Cerebellar nuclear complex (tissue), 1 donor: ENCODE measurements at places on chromosomes 1 and 21.

DNA sequence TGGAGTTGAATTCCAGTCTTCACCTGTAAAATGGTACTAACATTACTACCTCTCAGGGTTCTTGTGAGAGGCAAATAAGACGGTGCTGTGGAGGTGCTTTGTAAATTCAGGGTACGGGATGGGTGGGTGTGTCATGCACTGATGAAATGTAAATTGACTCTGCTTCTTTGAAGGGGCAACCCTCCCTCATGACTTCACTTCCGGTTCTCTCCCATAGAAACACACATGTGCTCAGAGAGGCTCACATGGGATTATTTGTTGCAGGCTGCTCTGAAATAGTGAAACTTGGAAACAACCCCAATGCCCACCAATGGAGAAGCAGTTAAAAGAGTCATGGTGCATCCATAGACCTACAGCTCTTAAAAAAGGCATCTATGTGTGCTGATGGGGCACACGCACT, 44.9 kb upstream of the SCMH1 start:
- DNase-seq, result no peak

GRCh38 chr1:59972216-59972927, 45.8 kb upstream of the CYP2J2 start:
- no peak for DNase-seq

DNA sequence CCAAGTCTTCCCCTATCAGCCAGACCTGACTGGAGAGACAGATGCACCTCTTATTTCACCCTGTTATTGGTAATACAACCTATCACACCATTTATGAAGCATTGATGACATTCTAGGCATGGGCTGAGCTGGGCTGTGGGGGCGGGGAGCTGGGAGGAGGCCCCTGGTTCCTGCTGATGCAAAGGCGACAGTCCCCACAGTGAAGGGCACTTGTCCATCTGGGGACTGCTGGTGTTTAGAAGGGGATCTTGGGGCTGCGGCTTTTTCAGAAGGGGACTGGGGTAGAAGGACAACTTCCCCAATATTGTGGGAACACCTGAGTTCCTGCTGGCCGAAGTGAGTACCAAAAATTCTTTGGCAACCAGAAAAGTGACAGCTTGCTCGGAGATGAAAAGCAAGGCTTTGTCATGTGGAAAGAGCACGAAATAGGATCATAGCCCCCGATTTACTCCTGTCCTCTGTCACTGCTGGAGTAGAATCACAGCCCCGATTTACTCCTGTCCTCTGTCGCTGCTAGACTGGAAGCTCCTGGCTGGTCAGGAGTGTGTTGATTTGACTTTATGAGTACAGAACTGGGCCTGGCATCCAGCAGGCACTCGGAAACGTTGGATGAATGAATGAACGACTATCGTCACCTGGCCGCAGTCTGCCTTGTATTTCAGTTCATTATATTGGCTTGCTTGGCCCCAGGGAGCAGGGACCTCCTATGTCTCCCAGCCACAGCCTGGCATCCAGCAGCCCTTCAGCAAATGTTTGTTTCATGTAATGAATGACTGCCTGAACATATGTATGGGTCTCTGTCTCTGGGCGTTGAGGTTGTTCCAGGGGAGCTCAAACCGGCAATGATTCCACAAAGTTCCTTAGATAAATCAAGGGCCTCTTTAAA, 16.5 kb upstream of the ETV3L start:
- DNase-seq, result no peak

DNA sequence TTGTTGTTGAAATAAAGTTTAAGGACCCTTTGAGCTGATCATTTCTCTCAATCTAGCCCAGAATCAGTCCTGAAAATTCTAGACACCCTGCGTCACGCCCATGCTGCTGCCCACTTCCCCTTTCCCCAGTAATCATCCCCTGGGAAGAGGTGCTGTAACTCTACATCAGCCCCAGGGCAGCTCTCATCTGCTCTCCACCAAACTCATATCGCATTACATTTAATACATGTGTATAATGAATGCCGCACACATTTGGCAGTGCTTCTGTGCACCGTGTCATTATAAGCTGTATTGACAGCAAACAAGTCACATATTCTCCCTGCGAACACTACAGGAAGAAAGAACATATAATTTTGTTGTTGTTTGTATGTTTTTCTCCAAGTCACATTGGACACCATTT, 539.7 kb upstream of the DAB1 start:
- no peak for DNase-seq

- DNase-seq, result no peak
Observed at GRCh38 chr1:32881291-32881690, 5.0 kb upstream of the HPCA start.

DNA sequence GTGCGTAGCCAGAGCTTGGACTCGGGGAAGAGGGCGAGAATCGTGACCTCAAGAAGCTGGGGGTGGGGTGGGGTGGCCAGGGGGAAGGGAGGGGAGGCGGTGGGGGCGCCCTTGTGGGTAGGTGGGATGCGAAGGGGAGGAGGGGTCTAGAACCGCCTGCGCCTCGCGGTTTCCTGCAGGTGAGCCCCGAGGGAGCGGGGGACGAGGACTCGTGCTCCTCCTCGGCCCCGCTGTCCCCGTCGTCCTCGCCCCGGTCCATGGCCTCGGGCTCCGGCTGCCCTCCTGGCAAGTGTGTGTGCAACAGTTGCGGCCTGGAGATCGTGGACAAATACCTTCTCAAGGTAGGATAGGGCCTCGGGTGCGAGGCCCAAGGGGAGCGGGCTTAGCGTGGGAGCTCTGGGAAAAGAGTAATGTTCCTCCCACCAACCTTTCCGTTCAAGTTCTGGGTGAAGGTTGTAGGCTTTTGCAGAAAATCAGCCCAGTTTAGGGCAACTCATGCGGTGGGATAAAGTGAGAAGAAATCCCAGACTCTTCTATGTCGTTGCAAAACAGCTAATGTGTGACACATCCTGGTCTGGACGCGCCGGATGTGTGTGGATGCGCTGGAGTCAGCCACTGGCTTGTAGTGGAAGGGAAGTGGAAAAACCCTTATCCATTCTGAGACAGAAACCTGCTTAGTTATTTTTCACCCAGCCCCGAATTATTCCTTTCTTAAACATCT, 2.9 kb downstream of the LHX8 start:
- no peak for DNase-seq

DNA sequence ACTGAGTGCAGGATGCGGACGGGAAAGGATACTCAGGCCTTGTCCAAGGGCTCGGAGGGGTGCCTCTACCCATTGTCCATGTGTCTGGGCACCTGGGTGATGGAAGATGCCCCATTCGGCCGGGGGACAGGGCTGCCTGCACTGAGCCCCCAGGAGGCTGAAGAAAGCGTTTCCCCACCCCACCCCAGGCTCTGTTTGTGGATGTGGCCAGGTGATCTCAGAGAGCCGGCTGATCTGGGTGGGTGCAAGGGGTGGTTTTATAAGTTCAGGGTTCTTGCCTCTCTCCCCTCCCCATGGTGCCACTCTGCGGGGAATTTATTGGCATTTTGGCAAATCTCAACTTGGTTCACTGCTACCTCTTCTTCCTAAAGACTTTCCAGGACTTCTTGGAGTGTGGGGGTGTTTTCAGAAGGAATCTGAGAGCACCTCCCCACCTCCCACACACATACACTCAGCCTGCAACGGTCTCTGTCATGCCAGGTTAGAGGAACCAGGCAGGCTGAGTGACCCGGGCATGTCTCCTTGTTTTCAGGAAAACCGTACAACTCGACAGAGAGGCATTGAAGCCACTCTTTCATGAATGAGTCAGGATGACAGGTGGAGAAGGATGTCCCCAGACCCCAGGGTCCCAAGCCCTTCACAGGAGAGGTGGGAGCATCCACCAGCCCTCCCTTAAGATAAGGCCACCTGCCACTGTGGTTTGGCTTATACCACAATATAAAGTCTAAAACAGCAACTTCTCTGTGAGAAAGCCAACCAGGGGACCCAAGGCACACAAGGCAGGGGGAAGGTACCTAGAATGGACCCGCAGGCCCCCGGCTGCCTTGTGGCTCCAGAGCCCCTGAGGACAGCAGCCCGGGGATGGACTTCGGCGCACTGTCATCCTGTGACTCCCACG, 174.9 kb downstream of the ETS2 start:
- no peak for DNase-seq

GRCh38 chr1:175419684-175420517, 227.3 kb upstream of the KIAA0040 start:
- no peak for DNase-seq

GRCh38 chr1:62450301-62450700, 13.5 kb downstream of the USP1 start:
- DNase-seq, result no peak

DNA sequence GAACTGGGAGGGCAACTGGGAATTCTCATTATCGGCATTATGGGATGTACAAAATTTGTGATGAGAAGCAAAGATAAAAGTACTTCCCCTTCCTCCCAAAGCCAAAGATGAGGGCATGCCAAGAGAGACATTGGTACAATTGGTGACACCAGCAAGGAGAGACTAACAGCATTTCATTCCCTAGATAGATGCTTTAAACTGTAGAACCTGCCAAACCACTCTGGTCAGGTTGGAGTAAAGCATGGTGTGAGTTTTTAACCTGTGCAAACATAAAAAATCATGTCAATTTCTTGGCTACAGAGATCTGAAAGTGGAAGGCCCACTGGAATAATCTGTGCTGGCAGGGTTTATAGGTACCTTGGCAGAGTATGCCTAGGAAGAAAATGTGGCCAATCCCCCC, 19.4 kb downstream of the CTXND2 start:
- DNase-seq, result no peak

- no peak for DNase-seq
Observed at GRCh38 chr1:86774305-86775295, 70.2 kb downstream of the SH3GLB1 start.

GRCh38 chr1:25766721-25767436, 33.1 kb upstream of the SELENON start:
- peak; percentile 29 for DNase-seq

DNA sequence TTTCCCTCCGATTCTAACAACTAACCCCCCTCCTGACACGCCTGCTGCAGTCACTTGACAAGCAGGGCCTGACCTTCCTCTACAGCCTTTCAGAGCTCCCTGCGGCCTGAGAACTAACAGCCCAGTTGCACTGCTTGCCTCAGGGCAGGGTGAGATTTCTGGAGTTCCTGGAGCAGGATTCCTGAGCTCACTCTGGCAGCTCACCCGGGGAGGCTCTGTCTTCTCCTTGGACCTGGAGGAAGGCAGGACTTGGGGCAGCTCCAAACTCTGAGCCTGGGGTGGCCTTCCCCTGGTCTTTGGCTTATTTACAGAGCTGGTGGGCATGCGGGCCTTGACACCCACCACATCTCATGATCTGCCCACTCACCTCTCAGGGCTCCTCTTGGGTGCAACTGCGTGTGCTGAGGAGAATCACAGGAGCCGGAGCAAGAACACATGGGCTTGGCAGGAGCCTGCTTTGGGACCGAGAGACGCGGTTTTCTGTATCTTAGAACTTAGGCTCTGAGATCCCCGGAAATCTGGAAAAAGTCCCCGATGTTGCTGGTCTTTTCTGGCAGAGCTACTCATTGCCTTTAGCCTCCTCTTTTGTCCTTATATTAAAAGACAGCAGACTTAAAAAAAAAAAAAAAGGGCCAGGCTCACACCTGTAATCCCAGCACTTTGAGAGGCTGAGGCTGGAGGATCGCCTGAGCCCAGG, 13.1 kb upstream of the SLC25A34 start:
- DNase-seq, result no peak

GRCh38 chr1:151006327-151007052, at the start of gene MINDY1:
MINDY1 (minus strand) TSS chr1:151006902; CDS start chr1:151002617, 4,285 bp downstream.
- peak; percentile 63 for DNase-seq
